ENCODE measurements at places on chromosomes 13 and 19. TPM values are rescaled to one million over a fixed set of nuclear protein-coding genes. Genes with fewer than 3 reads are reported as not detected.

Gene MBD3L2B
- total RNA-seq = not detected

Gene ZNF865
- total RNA-seq = 8.6 TPM

Gene COL5A3
- not detected for total RNA-seq

Gene AMER2
- total RNA-seq = not detected

Gene APC2
- 1.1 TPM for total RNA-seq

GRCh38 chr19:4740092-4740491 lies 16.4 kb upstream of the DPP9 start:
- DNase-seq = no peak

GRCh38 chr19:43784241-43784980 lies 3.6 kb upstream of the KCNN4 start:
- no peak for DNase-seq

DNA sequence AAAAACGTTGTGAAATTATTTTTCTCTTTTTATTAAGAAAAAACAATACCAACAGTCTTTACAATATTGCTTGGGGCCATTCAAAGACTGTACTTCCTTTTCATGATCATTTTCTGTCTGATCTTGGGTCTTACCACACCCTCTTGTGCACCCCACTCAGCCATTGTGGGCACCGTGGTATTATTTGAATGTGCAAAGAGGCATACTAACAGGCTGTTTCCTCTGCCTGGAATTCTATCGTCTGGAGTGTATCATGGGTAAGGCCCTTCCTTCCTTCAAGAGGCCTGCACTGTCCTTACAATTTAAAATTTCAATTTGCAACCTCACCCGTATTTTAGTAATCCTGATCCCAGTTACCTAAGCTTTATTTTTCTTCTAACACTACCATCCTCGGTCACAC lies 76.5 kb downstream of the FGF14 start:
- no peak for DNase-seq

DNA sequence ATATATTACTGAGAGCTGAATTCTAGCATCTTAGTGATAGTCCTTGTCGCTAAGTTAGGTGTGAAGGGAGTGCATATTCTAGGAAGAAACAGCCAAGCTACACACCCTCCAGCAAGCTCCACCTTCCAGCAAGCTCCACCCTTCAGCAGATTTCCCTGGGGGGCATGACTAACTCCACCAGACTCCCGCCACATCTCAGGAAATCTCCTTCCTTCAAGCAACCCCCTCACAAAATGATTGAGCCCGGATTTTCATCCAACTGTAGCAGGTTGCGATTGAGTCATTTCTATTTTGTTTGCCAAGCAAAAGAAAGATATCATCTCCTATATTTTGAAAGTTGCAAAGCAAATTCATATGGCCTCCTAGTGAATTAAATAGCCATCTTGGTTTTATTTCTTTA lies 162.1 kb upstream of the TMTC4 start:
- DNase-seq = no peak

- no peak for DNase-seq
Measured at GRCh38 chr13:21686751-21687391, 16.0 kb downstream of the FGF9 start.

DNA sequence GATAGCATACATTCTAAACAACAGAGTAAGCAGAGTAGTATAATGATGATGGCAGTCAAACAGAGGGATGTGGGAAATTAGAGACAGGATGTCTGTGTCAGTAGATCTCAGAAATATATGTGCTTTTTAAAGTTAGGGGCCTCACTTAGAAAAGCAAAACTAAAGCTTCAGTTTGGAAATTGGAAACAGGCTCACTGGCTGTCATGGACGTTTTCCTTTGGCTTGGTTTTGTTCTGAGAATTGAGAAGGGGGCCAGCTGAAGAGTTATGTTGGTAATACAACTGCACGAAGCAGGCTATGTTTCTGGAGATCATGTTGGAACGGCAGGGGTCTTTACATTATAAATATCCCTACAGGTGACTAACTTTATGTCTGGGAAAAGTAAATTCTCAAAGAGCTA lies 261.3 kb downstream of the LMO7 start:
- no peak for DNase-seq

- DNase-seq = no peak
Measured at GRCh38 chr19:49749771-49750170, 13.3 kb downstream of the TSKS start.

- DNase-seq = peak; percentile 47
Measured at GRCh38 chr13:71290963-71291841, 575.8 kb downstream of the DACH1 start.
